ENCODE measurements at places on chromosomes 3 and 15. TPM values are rescaled to one million over a fixed set of nuclear protein-coding genes. Genes with fewer than 3 reads are reported as not detected.

DNA sequence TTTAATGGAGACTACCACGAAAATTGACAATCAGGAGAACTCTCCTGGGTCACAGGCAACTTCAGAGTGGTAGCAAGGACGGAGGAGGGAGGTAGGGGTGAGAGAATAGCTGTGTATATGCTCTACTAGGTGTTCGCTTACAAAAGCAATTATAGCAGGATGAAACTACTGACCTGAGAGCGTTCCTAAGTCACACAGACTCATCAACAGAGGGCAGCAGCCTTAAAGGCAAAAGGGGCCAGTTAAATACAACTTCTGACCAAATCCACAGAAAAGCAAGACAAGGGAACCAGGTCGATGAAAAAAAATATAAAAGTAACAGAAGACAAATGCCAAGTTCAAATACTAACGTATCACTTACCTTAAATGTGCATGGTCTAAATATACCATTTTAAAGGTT is 894.6 kb downstream of the PLOD2 start:
- DNase-seq, result no peak

GRCh38 chr3:65128346-65128745 is 440.5 kb upstream of the ADAMTS9 start:
- DNase-seq, result no peak

- no peak for DNase-seq
These were observed 806.2 kb downstream of the NSUN3 start for GRCh38 chr3:94869059-94869547.

DNA sequence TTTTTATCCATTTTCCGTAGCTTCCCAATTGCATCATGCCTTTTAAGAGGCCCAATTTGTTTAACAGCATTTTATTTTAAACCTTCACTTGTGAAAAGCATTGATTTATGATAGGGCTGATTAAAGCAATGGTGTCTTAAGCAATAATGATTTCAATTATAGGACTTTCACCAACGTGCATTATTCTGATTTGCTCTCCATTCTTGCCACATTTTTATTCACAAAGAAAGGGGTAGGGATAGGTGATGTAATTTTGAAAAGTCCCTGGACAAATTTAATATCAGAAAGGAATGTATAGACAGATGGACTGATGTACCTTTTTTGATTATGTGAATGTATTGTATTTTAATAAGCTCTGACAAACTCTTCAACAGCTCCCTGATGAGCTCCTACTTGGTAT is 37.9 kb upstream of the NR2F2 start:
- DNase-seq, result no peak

The IQCF5 gene
- total RNA-seq, result not detected

GRCh38 chr15:80823995-80824394 is 44.8 kb downstream of the CEMIP start:
- no peak for DNase-seq

DNA sequence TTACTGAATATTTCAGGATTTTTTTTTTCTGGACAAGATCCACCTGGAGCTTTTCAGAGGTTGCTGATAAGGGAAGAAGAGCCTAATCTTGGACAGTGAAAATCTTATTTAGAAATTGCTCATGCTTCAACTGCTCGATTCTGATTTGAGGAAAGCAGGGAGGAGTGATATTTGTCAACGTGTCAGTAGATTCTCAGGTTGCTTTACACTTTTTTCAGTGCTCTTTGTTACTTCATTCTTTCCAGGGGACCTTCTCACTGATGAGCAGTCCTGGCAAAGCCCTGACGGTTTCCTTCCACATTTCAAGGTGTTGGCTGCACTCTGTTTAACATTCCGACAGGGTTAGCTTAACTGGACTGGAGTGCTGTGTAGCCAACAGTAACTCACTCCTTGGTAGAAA is 24.1 kb upstream of the RARB start:
- no peak for DNase-seq

The MAP6D1 gene
- 1.8 TPM for total RNA-seq

GRCh38 chr3:156978481-156978961 is 152.4 kb downstream of the LEKR1 start:
- DNase-seq, result no peak

- DNase-seq, result no peak
These were observed 56.3 kb upstream of the CHD2 start for GRCh38 chr15:92843814-92844213.

DNA sequence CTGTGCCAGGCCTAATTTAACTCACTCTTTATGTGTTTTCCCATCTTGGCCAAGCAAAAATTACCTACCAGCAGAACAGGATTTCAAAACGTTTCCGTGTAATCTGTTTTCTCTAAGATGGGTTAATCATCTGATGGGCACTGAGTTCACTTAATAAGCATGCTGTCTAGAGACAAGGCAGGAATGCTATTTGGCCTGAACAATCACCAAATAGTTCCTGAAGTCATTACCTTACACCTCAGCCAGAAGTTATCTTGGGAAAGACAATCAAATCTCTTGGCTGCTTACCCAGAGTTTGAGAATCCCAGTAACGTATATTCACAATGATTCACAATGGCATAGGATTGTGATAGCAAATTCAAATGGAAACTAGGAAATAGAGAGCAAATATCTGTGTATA is 779.1 kb downstream of the CADM2 start:
- no peak for DNase-seq

The OSTN gene
- total RNA-seq, result not detected

Data from omental fat pad (tissue), 4 donors.